ENCODE measurements at places on chromosomes 1 and 21.

- DNase-seq, result no peak
Observed at GRCh38 chr1:101239095-101240040, 2.5 kb downstream of the S1PR1 start.

DNA sequence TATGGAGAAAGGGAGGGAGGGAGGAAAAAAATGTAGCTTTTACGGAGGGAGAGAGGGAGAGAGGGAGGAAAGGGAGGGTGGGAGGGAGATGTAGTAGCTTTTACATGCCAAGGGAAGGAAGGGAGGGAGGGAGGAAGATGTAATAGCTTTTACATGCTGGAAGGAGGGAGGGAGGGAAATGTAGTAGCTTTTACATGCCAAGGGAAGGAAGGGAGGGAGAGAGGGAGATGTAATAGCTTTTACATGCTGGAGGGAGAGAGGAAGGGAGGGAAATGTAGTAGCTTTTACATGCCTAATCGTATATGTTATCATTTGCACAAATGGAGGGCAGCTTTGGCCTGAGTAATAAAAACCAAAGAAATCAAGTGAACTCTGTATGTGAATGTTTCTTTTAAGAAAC lies 35.6 kb downstream of the EEIG2 start:
- peak; percentile 86 for DNase-seq

DNA sequence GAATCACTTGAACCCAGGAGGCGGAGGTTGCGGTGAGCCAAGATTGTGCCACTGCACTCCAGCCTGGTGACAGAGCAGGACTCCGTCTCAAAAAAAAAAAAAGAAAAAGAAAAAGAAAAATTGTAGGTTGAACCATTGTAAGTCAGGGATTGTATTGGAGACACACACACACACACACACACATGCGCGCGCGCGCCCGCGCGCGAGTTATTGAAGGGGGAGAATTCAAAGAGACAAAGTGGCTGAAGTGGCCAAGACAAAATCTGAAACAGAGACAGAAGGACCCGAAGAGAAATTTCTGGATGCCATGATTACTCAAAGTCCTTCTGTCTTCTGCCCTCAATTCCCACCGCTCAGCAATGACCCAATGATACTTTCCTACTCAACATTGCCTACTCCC lies 3.7 kb upstream of the KLHDC9 start:
- no peak for DNase-seq

DNA sequence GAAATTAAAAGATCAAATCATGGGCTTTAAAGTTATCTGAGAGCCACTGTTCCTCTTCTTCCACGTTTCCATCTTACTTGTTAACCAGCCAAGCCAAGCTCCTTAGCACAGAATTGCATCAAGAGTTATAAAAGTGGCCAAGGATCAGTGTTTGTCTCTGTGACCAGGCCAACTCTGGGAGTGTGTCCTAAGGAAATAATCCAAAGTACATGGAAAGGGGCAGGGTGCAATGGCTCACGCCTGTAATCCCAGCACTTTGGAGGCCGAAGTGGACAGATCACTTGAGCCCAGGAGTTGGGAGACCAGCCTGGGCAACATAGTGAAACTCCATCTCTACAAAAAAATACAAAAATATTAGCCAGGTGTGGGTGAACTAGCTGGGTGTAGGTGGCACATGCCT lies 10.0 kb upstream of the MPZL1 start:
- no peak for DNase-seq

GRCh38 chr1:230322421-230322756 lies 103.7 kb downstream of the PGBD5 start:
- no peak for DNase-seq

GRCh38 chr1:98417820-98418219 lies 243.7 kb upstream of the SNX7 start:
- DNase-seq, result no peak

DNA sequence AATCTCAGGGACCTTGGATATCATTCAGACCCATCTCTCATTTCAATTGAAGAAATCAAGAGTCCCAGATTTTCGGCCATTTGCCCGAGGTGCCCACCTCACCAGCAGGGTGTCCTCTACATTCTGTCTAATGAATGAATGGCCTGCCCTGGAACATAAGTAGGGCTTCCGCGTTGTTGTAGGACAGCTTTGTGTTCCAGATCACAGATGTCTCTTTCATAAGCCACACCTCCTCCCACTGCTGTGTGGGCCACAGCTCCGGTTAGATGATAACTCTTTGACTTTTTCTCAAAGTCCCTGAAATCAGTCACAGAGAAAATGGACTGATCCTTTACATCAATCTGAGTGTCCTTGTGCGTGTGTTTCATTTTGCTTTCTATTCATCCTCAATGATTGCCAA lies 144.4 kb downstream of the RGS7 start:
- no peak for DNase-seq

DNA sequence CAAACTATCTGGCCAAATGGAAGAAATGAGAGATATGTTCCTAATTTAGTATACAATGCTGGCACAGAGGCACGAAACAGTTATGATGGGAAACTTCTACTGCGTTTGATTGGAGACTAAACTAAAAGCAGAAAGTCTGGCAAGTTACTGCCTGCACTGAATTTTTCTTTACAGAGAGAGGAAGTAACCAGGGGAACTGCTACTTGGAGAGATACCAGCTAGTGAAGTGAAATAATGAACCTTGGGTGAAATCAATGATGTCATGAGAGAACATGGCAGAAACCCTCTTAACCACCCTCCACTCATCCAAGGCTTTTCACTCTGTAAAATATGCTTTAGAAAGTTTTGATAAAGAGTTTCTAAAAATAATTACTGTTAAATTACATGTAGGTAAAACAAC lies 29.3 kb downstream of the NIBAN1 start:
- DNase-seq, result peak; percentile 48

All from fibroblast of the aortic adventitia (primary cell).